ENCODE measurements at places on chromosomes 2 and 18.

DNA sequence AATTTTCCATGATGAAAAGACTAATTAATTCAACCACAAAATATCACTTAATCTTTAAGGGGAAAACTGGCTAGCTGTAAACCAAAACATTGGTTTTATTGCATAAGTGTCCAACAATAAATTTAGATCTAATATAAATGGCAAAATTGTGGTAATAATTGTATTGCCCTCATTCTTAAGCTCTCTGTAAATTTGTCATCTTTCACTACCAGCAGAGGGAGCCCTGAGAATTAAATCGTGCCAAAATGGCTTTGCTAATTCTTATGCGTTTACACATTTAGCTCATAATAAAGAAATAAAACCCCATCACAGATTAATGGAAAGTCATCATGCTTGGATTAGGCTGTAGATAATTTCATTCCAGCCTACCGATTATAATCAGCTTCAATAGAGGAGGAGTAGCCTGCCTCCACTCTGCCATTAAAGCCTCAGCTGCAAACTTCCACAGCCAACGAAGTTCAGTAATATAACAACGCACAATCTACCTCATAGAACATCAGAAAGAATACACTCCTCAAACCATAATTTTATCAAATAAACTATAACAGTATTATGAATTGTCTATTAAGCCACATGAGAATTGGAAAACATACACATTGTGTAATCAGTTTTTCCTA is 70.0 kb upstream of the ATP5MC3 start:
- DNase-seq, result no peak

- DNase-seq, result no peak
Measured at GRCh38 chr18:2256577-2256976, 314.7 kb downstream of the METTL4 start.

DNA sequence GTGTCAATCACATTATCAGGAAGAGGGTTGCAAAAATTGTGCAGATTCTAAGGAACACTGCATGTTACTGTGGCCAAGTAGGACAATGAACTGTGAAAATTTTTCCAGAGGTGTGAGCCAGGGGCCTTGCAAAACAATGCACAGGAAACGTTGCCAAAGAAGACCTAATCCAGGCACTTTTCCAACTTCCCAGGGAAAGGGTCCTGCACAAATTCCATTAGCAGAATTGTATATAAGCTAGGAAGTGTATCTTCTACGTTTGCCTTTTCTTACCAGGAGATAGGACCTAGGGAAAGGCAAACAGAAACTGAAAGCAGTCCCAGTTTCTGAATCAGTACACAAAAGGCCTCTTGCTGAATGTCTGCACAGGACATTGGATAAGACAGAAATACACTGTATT is 1888.3 kb upstream of the CELF4 start:
- no peak for DNase-seq

GRCh38 chr2:132549935-132550670 is 119.9 kb downstream of the LYPD1 start:
- DNase-seq, result no peak

GRCh38 chr2:32627814-32628579 is at the start of gene TTC27:
Gene TTC27 (plus strand): TSS chr2:32628050. CDS start chr2:32628293, 243 bp downstream.
- peak; percentile 94 for DNase-seq

GRCh38 chr2:98118161-98118560 is 31.2 kb downstream of the VWA3B start:
- no peak for DNase-seq

DNA sequence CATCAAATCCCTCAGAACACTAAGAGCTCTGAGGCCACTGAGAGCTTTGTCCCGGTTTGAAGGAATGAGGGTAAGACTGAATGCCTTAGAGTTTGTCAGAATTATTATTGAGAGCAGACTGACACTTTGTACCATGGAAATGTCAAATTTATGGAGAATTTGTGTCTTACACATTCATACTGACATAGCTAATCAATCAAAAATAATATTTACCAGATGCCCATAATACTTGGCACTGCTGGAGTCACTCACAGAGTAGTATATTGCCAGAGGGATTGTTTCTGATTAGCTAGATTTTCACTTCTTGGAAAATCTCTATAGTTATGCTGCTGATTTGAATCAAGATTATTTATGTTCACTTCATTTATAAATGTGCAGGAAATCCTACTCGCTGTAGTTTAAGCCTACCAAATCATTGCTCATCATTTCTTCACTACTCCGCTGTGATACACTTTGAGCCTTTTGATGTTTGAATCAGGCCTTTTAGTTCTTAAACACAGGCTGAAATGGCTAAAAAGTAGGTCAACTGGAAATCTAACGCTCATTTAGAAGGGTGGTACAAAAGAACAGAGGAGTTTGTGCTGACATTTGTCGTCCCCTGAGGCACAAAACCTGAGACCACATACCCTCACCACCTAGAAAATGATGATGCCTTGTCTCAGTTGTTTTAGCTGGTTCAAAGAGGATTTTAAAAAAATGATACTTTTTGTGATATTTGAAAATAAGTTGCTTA is 96.1 kb upstream of the CSRNP3 start:
- no peak for DNase-seq

- DNase-seq, result no peak
Measured at GRCh38 chr2:150126839-150127238, 360.6 kb downstream of the RND3 start.

DNA sequence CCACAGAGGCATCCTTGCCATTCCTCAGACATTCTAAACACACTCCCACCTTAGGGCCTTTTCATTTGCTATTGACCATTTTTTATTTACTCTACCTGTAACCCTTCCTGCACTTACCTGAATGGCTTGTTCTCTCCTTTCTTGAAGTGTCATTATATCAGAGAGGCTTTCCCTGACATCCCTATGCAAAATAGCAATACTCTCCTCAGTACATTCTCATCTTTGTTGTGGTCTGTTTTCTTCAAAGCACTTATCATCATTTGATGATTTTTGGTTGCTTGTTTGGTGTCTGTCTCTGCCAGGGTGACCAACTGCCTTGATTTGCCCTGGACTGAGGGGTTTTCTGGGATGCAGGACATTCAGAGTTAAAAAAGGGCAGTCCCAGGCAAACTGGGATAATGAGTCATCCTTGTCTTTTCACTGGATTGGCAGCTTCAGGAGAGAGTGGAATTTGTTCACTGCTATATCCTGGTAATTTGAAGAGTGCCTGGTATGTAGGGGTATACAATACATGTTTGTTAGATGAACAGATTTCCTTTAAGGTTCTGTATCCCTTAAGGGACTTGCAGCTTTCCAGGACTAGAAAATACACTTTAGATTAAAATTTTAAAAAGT is 102.4 kb downstream of the BABAM2 start:
- DNase-seq, result no peak

- DNase-seq, result no peak
Measured at GRCh38 chr2:166282154-166282553, 93.6 kb downstream of the SCN9A start.

DNA sequence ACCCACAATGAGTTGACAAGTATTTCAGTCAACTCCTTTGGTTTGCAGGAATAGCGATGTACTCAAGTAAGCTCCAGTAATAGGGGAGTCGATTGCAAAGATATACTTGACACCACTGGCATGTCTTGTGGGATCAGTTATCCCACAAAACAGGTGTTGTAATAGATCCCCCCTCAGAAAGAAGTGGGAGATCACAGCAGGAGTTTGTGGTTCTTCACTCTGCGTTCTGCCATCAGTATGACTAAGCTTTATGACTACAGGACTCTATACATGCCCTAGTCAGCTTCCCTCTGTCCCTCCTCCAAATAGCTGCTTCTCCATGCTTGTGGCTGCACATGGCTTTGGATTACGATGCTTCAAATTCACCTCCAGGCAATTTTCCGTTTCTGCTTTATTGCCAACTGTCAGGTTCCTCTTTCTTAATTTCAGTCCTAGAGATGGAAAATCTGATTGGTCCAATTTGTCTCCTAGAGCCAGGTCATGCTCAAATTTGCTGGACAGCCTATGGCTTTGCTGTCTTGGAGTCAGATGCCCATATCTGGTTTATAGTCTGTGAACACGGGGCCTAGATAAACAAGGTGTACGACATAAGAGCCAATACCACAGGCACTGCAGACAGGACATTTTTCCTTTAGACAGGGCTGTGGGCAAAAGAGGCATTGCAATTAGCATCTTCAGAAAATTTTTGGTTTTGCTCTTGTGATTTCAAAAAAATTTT is 221.7 kb downstream of the PAX3 start:
- no peak for DNase-seq

GRCh38 chr18:57698571-57699276 is 77.1 kb upstream of the NARS1 start:
- DNase-seq, result no peak

GRCh38 chr2:131042148-131042775 is 51.0 kb downstream of the FAM168B start:
- no peak for DNase-seq

DNA sequence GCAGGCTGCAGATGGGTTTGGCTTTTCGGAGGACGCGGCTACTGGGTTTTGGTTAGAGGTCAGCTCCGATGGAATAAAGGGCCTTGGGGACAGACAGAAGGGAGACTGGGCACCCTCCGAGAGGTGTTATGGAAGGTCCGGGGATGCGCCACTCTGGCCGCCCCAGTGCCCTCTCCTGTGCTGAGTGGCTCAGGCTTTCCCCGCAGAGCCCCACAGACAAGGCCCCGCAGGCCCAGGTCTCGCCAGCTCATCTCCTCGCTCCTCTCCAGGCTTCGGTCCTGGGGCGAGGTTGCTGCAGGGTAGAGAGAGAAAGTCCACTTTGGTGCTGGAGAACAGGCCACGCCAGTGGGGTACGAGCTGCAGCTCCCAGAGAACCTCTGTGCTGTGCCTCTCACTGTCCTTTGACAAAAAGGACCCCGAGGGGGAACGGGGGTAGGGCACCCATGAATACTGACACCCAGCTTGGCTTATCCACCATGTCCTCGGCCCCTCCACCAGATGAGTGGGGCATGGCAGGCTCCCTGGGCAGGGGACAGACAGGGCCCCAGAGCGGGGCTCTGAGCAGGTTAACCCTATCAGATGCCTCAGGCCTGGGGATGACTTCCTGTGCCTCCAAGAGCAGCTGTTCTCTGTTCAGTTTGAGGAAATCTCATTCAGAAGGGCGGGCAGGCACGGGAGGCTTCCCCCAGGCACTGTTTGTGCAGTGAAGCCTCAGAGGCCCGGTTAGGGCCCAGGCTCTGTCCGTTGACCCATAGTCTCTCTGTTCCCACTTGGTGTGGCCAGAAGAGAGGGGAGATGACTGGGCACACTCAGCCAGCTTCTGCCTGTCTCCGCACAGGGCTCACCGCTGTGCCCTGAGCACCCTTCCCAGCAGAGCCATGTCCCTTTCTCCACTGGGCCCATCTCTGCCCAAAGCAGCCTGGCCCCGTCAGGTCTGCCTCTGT is 15.7 kb upstream of the CNNM3 start:
- no peak for DNase-seq

DNA sequence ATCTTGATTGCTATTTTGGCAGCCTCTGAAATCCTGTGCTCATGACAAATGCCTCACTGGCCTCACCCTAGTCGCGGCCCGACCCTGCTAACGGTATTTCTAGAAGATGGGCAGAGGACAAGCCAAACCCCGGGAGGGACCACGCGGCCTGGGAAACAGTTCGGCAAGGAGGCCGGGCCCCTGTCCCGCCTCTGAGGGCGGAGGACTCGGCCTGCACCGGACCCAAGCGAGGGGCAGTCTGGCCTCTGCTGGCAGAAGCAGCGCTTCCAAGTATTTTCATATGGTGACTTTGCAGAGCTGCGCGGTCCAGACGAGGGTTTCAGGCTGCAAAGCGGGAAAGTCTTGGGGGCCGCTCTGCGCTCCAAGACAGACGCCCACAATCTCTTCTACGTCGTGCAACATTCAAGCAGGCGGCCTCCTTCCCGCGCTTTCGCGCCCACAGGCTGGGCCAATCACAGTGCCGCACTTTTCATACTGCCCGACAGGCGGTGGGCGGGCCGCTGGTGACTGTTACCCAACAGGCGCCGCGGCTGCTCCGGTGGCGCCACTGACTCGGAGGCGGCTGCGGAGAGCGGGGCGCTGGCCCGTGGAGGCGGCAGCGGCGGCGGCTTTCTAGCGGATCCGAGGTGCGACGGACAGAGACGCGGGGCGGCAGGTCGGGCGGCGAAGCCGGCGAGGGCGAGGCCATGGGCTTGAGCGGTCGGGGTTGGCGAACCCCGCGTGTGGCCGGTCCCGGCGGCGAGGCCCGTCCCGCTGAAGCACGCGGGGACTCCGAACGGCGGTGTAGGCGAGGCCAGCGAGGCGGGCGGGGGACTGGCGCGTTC is at the start of gene RBM44:
TSS of gene RBM44 (plus strand) at position 544 of the 824 bp plus-strand sequence. CDS start 14,831 bp downstream, outside the sequence.
- DNase-seq, result no peak

GRCh38 chr2:74010087-74010541 is 25.4 kb downstream of the TET3 start:
- no peak for DNase-seq

DNA sequence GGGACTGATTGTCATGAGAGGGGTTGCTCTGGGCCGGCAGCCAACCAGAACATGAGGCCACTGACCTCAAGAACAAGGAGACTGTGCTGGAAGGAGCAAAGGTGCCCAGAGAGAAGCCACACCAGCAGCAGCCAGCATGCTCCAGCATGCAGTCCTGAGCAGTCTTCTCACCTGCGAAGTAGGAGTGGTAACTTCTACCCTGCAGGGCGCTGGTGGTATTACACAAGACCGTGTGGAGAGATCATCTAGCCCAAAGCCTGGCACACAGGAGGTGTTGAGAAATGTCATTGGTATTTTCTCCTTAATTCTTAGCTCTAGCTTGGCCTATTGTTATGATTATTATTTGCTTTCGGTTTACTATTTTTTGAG is 132.7 kb downstream of the TSN start:
- DNase-seq, result peak; percentile 18

Measured in stimulated activated CD4-positive, alpha-beta T cell treated with anti-CD3 and anti-CD28 coated beads, Interleukin-2, amount 100 ng/mL, for 48 hours (primary cell).